Foreskin fibroblast (primary cell): ENCODE measurements at places on chromosomes 13 and 19.

DNA sequence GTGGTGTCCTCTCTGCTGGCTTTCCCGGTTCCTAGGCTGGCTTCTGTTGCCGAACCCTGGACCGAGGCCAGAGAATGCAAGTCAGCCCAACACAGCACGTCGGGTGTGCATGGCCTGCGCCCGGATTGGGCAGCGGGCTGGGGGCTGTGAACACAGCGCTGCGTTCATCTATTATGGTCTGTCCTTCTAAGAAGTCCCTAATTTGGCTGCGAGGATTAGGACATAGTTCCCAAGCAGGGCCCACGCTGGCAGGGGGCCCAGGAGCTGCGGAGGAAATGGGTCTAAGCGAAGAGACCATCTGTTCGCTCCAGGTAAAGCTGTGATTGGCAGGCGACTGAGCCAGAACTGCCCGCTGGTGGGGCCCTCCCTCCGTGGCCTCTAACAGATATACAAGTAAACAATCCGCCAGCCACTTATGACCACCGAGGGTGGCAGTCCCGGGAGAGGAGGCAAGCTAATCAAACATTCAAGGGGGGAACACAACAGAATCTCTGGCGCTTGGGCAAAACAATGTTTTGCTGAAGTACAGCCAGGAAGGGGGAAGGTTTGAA is 6.0 kb downstream of the SYCE2 start:
- DNase-seq = peak; percentile 42

GRCh38 chr13:35855531-35856019 is 275.6 kb downstream of the DCLK1 start:
- no peak for DNase-seq

DNA sequence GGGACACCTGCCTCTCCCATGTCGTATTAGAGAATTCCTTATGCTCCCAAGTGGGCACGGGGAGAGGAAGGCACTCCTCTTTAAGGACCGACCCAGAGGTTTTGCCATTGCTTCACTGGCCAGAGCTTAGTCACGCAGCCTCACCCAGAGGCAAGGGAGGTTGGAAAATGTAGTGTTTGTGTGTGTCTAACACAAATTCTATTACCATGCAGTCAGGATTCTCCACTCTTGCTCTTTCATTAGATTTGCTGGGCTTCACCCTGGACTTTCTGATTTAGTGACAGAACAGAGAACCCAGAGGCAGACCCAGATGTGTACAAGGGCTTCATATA is 14.6 kb upstream of the NCCRP1 start:
- peak; percentile 14 for DNase-seq

DNA sequence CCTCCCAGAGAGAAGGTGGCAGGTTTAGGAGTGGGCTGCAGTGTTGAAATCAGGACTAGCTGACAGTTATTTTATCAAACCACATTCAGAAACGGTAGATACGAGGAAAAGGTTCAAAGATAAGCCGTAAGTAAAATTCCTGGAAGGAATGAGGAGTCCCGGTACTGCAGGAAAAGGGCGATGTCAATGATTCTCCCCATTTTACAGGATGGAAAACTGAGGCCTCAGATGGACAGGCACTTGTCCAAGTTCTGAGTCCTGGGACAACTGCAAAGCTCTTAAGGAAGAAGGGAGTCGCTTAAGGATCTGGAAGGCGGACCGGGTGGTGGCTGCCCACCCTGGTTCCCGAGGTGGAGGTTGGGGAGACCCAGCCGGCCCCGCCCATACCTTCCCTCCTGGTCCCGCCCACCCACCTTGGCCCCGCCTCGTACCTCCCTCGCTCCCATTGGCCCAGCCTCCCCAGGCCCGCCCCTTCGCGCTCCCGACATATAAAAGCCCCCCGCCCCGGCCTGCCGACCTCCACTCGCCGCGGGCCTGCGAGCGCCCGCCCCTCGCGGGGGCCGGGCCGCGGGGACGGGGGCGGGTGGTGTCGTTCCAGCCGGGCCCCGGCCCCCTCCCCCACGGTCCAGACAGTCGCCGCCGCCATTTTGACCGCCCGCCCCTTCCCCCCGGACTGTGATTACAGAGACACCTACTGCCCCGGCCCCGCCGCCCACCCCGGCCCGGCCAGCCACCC is 603 bp downstream of the RFX1 start:
- peak; percentile 75 for DNase-seq

GRCh38 chr13:97266772-97267417 is 44.8 kb downstream of the MBNL2 start:
- DNase-seq = no peak
